ENCODE measurements at places on chromosomes 6 and 20.
A peak's percentile ranks its signal among the peaks of the same experiment; 100 is the strongest.

- DNase-seq, result no peak
These were observed 5.1 kb upstream of the FAM50B start for GRCh38 chr6:3844097-3844463.

GRCh38 chr20:19991308-19991707 is 25.9 kb upstream of the NAA20 start:
- DNase-seq, result no peak

DNA sequence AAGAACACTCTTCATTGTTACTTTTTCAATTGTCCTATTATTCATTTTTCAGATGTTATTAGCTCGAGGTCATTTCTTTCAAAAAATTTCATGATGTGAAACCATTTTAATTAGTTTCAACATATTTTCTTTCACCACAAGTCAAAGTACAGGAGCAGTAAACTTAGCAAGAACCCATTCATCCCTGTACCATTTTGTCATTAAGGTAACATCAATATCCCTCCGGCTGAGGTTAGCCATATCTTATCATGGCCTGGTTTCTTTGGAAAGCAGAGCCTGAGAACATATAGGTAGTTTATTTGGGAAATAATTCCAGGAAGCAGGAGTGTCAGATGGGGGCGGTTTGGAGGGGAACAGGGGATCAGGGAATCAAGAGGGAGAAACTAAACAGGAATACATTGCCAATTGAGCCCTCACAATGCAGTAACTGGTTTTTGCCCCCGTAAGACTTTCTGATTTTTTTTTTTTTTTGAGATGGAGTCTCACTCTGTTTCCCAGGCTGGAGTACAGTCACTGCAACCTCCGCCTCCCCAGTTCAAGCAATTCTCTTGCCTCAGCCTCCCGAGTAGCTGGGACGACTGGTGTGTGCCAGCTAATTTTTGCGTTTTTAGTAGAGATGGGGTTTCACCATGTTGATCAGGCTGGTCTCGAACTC is 83.7 kb downstream of the MKKS start:
- DNase-seq, result no peak

- DNase-seq, result peak; percentile 99
These were observed at the start of gene RMND1 for GRCh38 chr6:151451950-151452749. TSS of gene RMND1 (minus strand) at chr6:151452126. CDS start at chr6:151445811, 6,315 bp downstream.

DNA sequence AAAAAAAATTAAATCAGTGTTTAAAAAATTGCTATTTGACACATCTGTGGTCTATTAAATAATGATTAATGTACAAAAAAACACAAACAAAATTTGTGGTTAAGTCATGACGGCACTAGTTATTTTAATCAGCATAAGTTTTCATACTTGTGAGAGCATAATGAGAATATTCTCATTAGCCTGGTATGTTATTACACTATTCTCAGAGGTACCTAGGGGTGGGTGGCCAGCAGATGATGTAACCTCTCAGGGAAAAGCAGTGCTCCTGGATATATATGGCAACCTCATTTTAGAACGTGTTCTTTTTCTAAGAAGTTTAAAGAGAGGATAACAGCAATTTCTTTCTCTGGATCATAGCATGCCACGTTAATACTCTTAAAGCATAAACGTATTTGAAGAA is 109.2 kb downstream of the GJA1 start:
- no peak for DNase-seq

GRCh38 chr6:17527076-17527475 is 73.0 kb upstream of the FAM8A1 start:
- DNase-seq, result no peak

DNA sequence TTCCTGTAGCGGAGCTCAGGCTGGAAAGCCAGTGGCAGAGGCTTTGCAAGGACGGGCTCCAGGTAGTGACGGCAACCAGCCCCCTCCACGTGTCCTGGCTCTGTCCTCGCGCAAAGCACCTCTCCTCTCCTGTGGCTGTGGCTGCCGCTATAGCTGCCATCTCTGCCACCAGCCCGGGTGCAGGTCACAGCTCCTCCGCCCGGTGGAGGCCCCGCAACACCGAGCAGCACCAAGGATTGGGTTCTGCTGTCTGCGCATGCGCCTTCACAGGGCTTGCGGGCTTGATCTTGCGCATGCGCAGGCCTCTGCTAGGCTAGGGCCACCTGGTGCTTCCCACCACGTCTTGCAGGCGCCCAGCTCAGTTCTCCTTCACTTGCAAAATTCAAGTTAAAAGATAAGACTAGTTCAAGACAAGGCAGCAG is 625.4 kb downstream of the QKI start:
- DNase-seq, result no peak

DNA sequence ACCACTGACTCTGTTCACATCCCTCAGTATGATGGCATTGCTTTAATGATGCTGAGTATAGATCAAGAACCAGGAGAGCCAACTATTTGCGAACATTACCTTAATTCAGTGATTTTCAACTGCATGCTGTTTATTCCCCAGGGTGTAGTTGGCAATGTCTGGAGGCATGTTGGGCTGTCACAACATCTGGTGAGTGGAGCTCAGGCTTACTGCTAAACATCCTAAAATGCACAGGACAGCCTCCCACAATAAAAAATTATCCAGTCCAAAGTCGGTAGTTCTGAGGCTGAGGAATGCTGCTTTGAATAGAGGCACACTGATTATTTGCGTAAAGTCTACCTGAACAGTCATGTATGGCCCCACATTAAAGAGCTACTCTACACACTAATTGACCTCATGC is 94.8 kb upstream of the OPRM1 start:
- DNase-seq, result no peak

- DNase-seq, result no peak
These were observed 62.5 kb downstream of the RAMACL start for GRCh38 chr6:166523782-166524559.

- no peak for DNase-seq
These were observed 47.4 kb downstream of the AIG1 start for GRCh38 chr6:143107911-143108761.
